Calu3 (cell line): ENCODE measurements at places on chromosomes 1 and 21. TPM values are rescaled to one million over a fixed set of nuclear protein-coding genes. Genes with fewer than 3 reads are reported as not detected.

Gene INAVA
- 167 and 175 TPM in 2 replicates for total RNA-seq

Gene AHDC1
- 20.8 and 21.5 TPM in 2 replicates for total RNA-seq

DNA sequence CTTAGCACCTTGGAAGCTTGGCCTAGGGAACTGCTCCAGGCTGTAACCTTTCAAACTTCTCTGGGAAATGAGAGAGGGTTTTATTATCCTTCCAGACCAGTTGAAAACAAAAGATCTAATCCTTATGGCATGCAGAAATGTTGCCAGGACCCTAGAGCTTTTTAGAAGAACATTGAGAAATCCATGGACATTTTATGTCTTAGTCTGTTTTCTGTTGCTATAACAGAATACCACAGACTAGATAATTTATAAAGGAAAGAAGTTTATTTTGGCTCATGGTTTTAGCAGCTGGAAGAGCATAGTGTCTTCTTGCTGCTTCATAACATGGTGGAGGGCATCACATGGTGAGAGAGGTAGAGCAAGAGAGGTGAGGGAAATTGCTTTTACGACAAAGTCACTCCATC lies 25.8 kb downstream of the OSBPL9 start:
- no peak for DNase-seq

DNA sequence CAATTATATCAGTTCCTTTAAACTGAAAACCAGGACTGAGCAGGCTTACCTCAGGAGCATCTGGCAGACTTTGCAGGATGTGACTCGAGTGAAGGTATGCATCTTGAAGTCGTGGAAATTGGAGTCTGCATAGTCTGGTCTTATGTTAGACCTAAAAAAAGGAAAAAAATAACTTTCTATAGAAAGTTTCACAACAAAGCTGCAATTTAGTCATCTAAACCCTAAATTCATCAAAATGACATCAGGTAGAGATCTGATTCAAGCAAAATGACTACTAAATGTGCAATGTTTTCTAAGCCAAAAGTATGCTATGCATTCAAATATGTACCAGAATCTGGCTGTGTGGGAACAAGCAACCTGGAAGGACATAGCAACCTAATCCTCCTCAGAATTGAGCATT lies 260.1 kb downstream of the VAV3 start:
- DNase-seq, result no peak

DNA sequence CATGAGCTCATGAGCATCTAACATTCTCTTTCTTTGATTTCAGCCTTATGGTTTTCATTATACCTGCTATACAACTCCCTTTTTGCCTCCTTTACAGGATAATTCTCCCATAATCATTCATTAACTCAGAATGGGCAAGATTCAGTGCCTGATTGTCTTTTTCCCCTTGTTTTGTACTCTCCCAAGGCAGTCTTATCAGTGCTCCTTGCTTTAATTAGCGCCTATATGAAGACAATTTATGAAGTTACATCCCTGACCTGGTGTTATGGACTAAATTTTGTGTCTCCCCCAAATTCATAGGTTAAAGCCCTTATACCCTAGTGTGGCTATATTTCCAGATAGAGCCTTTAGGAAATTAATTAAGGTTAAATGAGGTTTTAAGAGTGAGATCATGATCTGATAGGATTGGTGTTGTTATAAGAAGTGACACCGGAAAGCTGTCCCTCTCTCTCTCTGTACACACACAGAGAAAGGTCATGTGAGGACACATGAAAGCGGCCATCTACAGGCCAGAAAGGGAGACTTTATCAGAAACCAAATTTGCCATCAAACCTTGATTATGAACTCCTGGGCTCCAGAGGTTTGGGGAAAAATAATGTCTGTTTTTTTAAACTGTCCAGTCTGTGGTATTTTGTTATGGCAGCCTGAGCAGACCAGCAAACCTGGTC lies 185.8 kb upstream of the CHODL start:
- no peak for DNase-seq
